RWPE1 (cell line): ENCODE measurements at places on chromosomes 5 and 9.
A peak's percentile ranks its signal among the peaks of the same experiment; 100 is the strongest.

- no peak for DNase-seq
Measured at GRCh38 chr9:77099388-77099787, 77.9 kb upstream of the VPS13A start.

DNA sequence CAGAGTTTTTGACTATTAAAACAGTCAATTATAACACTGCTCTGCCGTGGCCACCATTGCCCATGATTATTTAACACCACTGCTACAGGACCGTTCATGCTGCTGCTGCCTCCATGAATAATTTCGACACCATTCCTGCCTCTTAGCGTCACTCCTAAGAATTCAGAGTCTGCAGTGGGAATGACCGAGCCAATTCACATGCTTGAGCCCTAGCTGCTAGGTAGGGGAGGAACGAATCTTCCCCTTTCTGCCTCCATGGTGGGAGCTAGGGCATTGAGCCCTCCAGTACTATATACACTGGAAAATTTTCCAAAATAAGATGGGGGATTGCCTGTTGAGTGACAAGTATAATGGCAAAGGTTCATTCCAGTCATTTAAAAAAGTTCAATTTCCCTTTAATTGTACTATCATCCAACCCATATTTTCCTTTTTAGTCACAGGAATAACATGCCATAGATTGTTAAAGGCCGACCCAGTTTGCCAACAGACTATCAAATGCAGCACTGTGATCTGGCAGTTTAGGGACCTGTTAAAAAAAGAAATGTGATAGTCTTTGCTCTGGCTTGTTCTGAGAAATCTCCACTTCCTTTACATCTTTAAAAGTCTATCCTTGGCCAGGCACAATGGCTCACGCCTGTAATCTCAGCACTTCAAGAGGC, 13.5 kb upstream of the B4GALT1 start:
- DNase-seq: no peak

- no peak for DNase-seq
Measured at GRCh38 chr5:114448481-114448880, 86.6 kb downstream of the KCNN2 start.

DNA sequence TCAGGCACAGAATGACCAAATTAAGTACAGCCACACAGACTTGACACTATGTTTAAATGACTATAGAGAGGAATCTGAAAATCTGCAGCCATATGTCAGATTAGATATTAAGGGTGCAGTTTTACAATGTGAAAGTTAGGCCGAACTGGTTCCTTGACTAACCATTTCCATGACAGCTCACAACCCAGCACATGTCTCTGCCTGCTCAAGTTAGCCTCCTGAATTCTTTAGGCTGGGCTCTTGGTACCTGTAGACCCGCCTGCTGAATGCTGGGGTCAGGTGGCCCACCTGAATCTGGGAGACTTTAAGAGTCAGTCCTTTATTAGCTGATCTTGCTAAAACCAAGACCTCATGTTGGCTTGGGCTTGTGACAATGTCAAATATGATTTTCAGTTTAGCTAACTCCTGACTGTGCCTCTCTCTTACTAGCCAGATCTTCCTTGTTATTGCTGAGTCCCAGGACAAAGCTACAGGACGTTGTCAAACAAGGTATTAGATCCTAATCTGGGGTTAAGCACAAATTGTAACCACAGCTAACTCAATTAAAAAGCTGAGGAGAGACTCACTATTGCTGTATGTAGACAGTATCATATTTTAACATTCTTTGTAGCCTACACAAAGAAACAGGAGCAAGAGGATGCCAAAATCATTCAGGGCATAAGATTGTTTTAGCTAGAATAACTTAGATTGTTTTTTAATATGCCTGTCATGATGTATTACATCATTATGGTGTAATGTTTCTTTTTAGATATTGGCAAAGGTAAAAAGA, 490.9 kb downstream of the SEMA5A start:
- DNase-seq: peak; percentile 7

- DNase-seq: no peak
Measured at GRCh38 chr5:16759147-16759773, 142.5 kb upstream of the RETREG1 start.

DNA sequence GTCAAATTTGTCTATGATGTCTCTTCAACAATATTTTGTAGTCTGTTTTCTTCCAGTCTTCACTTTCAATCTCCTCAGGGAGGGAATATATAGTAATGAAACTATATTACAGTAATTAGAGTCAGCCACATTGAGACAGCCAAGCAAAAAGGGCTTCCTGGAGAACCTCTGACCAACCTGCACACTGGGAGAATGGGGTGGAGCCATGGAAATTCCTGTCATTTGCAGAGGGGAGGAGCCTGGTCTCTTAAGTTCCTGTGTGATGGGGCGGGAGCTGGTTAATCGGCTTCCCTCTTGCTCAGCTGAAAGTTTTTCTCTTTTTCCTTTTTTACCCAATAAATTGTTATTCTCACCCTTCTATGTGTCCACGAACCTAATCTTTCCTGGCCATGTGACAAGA, 1220.0 kb downstream of the PTPRD start:
- DNase-seq: no peak

- DNase-seq: no peak
Measured at GRCh38 chr5:152649609-152650008, 244.5 kb upstream of the NMUR2 start.

DNA sequence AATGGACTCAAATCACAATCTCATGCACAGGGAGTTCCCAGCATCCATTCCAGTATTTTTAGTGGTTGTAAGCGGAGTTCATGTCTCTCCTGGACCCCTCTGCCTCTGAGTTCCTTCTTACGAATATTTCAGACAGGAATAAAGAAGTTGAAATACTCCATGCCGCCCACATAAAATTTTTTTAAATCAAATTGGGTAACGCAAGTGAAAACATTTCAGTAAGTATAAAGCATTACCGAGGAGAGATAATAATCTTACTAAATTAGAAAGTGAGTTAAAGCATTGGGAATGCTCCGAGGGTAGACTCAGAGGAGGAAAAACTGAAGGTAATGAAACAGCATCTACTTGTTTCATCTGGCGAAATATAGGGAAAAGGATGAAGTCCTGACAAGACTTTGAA, 317.6 kb downstream of the ARRDC3 start:
- no peak for DNase-seq

DNA sequence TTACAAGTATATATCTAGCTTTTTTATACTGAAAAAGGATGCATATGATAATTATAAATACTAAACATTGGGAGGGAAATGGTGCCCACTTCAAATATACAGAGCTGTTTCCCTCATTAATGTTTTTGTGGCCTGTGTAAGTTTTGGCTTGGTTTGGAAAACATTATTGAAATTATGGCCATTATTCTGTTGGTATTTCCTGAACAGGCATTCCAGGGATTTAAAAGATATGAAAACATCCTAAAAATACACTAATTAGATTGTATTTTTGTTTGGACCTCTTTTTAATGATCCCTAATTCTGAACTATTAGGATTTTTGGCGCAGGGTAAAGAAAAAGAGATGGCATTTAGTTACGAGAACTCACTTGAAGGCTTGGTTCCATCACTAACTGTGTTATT, 50.9 kb downstream of the CLINT1 start:
- DNase-seq: no peak

DNA sequence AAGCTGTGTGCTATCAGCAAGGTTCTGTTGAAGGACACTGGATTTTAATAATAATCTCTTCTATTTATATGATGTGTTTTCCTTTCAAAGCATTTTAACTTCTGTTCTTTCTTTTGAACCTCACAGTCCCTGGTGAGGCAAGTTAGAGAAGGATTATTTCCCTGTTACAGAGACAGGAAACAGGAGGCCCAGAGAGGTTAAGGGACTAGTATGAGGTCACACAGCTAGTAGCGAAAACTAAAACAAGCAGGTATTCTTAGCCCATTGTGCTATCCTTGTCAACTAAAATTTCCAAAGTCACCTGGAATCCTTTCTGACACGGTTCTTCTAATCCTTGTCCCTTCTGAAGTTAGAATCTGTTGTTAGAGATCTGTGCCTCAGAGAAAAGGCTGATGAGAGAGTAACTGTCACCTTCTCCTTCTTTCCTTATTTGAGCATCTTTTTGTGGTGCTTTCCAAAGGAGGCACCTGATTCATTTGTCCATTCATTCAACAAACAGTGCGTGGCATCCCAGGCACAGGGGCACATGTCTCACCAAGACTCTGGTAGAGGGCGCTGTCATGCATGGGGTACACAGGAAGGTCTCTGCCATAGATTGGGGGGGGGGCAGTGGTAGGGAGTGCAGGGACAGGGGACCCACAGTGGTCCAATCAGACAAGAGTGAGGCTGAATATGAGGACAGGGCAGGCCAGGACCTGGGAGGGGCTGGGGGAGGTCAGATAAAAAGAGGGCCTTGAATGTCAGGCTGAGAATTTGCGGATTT, 61.5 kb downstream of the CRB2 start:
- DNase-seq: no peak

DNA sequence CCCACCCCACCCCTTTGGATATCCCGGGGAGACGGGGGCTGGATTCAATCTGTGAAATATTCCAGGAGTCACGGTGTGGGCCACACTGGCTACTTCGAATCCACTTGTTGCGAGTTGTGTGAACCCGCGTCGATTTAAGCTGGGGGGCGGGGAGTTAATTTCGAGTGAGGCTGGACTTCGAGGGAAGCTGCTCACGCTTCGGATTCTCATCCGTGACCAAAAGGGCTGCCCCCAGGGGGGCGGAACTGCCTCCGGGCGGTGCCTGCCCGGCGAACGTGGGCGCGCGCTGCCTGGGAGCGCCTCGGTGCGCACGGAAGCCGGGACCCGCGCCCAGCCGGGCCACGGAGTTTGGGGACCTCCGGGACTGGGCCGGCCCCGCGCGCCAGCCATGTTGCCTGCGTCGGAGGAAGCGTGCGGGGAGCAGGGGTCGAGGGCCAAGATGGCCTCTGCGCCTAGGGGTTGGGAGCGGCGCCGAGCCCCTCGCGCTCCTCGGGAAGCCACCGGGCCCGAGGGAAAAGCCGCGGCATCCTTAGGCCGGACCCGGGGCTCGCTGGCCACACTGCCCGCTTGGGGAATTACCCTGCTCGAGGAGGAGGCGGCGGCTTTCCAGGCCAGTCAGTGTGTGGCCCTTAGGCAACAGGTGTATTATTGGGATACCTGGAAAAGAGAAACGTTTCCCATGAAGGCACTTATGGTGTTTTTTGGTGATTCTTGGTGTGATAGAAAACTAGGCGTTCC, 975 bp downstream of the OCLN start:
- peak; percentile 58 for DNase-seq

- no peak for DNase-seq
Measured at GRCh38 chr9:21314152-21314551, 9.0 kb upstream of the IFNA5 start.

DNA sequence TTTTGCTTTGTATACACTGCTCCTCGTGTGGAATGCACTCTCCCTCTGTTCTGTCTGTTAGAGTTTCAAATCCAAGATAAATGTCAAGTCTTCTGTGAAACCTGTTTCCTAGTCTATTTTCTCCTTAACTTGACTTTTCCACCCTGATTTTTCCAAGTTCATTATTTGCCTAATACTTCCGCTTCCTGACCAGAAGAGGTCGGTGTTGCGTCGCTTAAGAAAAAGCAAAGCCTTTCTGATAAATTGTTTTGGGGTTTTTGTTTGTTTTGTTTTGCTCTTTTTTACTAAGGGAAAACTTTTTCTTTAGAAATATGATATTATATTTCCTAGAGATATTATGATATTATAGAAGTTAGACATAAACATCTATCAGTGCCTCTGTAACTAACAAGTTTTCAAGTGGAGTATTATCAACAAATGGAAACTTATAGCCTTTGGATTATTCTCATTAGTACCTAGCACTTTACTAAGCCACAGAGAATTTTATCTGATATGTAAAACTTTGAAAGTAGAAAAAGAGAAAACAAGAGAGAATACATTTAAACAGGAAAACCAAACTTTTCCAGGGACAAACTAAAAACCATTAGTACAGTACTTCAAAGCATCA, 55.8 kb downstream of the PHAX start:
- peak; percentile 73 for DNase-seq

DNA sequence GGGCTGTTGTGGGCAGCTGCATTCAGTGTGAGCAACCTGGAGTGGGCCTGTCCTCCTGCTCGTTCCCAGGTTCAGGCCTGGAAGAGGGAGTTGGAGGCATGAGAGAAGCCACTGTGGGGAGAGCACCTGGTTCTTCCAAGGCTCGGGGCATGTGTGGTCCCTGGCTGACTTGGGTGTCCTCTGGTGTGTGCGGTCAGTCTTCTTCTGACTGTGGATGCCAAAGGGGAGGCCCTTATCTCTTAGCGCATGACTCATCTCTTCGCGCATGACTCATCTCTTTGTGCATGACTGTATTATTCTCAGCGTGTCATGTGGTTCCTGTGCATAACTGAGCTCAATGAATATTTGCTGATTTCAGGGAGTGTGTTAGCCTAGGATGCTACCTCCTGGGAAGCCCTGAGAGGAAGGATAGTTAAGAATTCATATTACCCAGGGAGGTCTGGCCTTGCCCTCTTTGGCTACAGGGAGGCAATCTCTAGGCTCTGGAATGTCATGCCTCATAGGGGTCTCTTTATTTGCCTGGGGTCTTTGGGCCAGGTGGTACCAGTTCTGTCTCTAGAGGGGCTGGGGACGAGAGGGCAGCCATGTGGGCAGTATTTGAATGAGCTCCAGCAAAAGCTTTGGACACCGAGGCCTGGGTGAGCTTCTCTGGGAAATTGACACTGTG, 188.7 kb downstream of the HSPA4 start:
- DNase-seq: peak; percentile 95

- no peak for DNase-seq
Measured at GRCh38 chr5:172779691-172780341, 8.8 kb upstream of the DUSP1 start.

- no peak for DNase-seq
Measured at GRCh38 chr5:72505539-72506157, 1.6 kb downstream of the ZNF366 start.

DNA sequence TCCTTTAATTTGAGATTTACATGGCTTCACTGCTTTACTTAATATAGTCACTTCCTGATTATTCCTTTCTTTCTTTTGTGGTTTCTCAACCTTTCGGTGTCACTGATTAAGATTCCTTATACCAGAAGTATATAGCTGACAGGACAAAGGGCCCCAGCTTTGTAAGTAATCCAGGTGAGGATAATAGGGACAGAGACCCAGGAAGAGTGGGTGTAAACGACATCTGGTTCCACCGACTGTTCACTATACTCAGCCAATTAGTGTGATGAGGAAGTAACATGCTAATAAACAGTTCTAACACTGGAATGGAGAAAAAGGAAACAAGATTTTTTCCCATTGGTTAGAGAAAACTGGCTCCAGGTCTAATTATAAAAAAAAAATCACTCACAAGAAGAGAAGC, 286.3 kb upstream of the EFNA5 start:
- no peak for DNase-seq

GRCh38 chr5:179619776-179620175, 3.7 kb downstream of the HNRNPH1 start:
- DNase-seq: no peak

- no peak for DNase-seq
Measured at GRCh38 chr5:51622161-51622790, 239.0 kb downstream of the ISL1 start.

GRCh38 chr5:74386571-74387334, 253.8 kb downstream of the ENC1 start:
- peak; percentile 77 for DNase-seq

GRCh38 chr5:156693113-156693512, 157.0 kb upstream of the PPP1R2B start:
- no peak for DNase-seq
